ENCODE measurements at places on chromosomes 12 and 14.

GRCh38 chr12:132428936-132429601 lies 60.9 kb upstream of the FBRSL1 start:
- no peak for DNase-seq

DNA sequence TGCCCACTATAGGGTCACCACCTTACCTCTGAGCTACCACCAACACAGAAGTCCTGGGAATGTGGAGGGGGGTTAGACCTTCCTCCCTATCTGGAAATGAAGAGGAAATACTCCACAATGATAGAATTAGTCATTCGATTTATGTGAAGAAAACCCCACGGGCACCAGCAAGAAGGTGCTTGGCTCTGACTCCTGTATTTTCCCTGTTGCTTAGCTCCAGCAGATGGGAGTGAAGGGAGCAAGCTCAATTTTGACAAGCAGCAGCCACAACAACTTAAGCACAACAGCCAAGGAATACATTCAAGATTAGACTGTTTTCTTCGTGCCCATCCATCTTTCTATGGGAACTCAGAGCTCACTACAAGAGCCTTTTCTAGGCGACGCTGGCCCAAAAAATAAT lies 191.7 kb downstream of the SPTSSA start:
- DNase-seq = no peak

- DNase-seq = peak; percentile 89
Observed at GRCh38 chr14:96255501-96256366, at the start of gene BDKRB1. Gene BDKRB1 (plus strand): TSS chr14:96256210. CDS start chr14:96263683, 7,473 bp downstream.

DNA sequence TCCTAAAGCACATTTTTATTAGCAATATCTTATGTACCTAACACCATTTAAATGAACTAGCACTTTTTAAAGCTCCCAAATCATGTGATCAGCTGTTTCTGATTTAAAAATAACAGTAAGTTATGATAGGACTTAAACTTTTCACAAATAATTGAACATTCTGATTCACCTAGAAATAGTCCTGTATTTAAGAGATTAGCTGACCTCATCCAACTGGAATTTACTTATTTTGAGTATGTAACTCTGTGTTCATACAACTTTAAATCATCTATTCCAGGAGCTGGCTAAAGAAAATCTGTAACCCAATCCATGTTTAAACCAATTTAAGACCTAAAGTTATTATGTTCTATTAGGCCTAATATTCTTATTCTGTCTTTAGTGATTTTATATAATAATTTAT lies 184.3 kb downstream of the CCDC91 start:
- DNase-seq = peak; percentile 5

- no peak for DNase-seq
Observed at GRCh38 chr12:106815741-106816140, 41.3 kb downstream of the RIC8B start.
